ENCODE measurements at places on chromosomes 6 and 20.

- DNase-seq, result no peak
Observed at GRCh38 chr6:39421383-39422225, 99.1 kb upstream of the KCNK16 start.

DNA sequence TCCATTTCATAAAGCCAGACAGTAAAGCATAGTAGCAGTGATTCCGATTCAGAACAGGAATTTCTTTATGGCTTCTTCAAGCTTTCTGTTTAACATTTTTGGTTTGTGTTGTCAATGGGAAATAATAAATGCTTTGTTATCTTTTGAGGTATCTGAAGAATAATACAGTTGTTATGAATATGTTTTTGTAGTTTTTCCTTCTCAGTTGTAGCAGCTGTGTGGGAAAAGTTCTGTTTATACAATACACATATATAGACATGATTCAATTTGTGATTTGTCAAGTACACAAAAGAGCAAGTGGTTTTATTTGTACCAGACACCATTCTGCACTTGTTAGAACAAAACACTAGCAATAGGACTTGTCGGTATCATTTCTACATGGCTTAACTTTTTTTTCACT lies 96.6 kb downstream of the CDYL start:
- no peak for DNase-seq

GRCh38 chr20:4059606-4060005 lies 44.2 kb upstream of the RNF24 start:
- DNase-seq, result no peak

GRCh38 chr20:10524034-10524476 lies 89.0 kb downstream of the SLX4IP start:
- DNase-seq, result peak; percentile 68

GRCh38 chr6:80872199-80872950 lies 765.9 kb downstream of the BCKDHB start:
- DNase-seq, result no peak

DNA sequence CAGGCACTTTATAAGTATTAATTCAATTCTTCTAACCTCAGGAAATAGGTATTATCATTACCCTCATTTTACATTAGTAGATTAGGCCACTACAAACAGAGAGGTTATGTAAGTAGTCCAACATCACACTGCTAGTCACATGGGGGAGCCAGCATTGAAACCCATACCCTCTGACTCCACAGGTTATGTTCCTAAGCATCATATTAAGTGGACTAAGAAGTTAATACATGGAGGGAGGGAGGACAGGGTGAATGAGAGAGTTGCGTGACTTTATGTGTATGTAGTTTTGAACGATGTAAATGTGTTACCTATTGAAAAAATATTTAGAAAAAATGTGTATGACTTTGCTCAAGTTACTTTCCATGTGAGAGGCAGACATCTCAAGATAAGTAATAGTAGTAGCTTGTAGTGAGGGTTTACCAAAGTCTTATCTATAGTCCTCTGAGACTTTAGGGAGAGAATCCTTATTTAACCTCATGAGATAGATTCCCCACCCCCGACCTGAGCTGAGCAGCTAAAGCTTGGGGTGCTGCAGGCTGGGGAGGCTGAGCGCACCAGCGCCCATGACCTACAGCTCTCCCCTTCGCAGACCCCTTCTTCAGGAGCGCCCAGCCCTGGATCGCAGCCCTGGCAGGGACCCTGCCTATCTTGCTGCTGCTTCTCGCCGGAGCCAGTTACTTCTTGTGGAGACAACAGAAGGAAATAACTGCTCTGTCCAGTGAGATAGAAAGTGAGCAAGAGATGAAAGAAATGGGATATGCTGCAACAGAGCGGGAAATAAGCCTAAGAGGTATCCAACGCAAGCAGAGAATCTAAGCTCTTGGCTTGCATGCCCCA lies 7.5 kb downstream of the BTN3A2 start:
- DNase-seq, result no peak

DNA sequence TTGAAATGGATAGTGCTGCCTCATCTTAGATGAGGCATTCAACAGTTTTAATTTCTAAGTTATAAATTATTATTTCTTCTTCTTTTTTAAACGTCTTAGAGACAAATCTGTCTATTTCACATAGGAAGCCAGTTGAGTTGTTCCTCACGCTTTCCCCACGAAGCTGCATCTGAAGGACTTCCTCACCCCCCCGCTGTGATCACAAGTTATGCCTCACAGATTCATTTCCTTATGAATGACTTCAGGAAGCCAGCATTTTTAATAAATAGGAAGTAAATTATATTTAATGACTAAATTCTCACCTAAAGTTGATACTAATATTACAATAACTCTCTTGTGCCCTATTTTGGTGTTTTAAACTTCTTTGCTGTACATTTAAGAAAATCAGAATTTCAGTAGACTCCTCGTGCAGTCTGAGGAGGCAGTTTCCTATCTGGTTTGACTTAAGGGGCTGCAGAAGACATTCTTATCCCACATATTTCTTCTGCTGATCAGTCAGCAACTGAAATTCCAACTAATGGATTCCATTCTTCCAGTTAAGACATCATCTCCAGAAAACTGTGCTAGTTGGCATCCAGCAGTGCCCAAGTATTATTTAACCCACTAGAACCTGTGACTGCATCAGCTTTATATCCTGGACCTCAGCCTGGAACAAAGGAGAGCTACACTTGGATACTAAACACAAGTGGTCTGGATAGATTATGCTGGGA lies 182.7 kb upstream of the CCN2 start:
- no peak for DNase-seq

DNA sequence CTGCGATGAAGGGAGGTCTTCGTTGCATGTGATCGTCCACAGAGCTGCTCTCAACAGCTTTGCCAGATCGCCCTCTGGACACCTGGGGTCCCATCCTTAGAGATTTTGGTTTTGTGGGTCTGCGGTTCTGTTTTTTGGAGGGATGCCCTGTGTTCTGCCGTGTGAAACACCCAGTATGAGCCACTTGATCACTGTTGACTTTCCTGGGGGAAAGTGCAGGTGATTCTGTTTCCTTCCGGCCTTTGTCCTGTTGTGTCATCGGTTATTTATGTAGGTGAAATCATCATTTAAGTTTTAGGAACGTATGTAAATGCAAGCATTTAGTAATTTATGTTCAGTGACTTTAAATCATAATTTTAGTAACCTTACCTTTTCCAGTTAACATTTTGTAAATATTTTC lies 56.4 kb upstream of the SLC22A1 start:
- DNase-seq, result no peak

DNA sequence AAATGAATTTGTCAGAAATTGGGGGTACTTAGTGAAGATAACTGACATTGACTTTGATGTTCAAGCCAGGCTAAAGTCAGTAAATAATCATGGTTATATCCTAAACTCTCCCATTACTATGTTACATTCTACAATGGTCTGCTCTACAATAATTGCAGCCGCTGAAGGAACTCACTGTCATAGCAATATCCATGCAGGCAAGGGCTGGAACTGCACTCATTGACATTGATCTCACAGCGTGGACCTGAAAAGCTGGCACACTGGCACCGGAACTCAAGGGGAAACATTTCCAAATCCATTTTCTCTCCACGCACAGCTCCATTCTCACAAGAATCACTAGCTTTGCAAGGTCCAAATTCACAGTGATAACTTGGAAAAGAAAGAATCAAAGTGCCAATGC lies 702.7 kb downstream of the EYS start:
- no peak for DNase-seq

- no peak for DNase-seq
Observed at GRCh38 chr6:168834042-168834587, 393.1 kb downstream of the SMOC2 start.

DNA sequence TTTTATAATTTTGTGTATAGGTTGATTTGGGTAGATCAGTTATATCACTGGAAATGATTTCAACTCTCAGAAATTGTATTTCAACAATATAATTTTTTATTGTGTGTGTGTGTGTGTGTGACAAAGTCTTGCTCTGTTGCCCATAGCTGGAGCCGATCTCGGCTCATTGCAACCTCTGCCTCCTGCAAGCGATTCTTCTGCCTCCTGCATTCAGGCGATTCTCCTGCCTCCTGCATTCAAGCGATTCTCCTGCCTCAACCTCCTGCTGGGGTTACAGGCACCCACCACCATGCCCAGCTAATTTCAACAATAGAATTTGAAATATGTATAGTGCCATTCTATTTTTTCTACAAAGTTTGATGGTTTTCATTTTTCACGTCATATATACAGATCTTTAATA lies 24.1 kb downstream of the AFDN start:
- DNase-seq, result no peak

DNA sequence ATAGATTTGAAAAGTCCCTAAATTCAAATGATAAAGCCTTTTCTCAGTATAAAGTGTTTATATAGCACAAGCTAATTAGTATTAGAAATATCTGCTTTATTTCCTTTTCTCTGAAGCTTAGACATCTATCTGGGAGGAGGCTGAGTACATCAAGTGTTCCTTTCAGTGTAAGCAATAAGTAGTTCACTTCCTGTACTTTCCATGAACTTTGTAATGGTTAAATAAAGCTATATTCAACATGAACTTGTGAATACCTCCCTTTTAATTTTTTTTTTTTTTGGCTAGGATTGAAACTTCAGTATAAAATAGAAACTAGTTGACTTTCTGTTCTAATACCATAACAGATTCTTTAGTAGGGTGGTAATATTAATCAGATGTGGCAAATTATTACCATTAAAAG lies 190.9 kb downstream of the CENPW start:
- DNase-seq, result no peak

- no peak for DNase-seq
Observed at GRCh38 chr6:122671251-122671650, 61.0 kb downstream of the PKIB start.

GRCh38 chr6:146985111-146985510 lies 219.1 kb upstream of the STXBP5 start:
- DNase-seq, result peak; percentile 80

DNA sequence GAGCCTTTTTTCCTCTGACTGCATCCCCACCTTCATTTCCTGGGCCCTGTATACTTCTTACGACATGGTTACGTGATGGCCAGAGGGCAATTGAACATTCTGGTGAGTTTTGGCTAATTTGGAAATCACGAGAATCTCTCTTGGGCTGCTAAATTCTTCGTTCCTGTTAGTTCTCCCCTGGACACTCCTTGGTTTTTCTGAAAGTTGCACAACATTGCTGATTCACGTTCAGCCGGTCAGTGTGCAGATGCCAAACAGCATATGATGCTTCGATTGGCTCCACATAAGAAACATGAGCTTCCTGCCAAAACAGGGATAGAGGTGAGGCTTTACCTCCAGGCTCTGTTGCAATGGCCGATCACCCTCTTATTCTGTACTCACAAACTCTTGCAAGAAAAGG lies 119.4 kb upstream of the LY86 start:
- no peak for DNase-seq

- peak; percentile 47 for DNase-seq
Observed at GRCh38 chr6:24536466-24536865, 41.7 kb downstream of the ALDH5A1 start.

DNA sequence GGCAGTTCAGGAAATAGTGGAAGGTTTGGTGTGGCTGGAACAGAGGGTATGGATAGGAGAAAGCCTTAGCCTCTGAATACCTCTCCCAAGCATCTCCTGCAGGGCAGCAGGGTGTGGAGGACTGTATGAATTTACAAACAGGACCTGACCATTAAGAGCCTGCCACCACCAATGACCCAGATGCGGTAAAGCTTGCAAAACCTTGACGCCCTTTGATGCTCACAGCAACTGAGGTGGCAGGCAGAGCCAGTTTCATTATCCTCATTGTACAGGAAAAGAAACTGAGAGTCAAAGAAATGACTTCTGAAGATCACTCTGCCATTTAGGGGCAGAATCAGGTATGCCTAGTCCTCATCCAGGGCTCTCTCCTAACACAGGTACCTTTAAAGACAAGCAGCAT lies 2.4 kb downstream of the HM13 start:
- DNase-seq, result no peak

DNA sequence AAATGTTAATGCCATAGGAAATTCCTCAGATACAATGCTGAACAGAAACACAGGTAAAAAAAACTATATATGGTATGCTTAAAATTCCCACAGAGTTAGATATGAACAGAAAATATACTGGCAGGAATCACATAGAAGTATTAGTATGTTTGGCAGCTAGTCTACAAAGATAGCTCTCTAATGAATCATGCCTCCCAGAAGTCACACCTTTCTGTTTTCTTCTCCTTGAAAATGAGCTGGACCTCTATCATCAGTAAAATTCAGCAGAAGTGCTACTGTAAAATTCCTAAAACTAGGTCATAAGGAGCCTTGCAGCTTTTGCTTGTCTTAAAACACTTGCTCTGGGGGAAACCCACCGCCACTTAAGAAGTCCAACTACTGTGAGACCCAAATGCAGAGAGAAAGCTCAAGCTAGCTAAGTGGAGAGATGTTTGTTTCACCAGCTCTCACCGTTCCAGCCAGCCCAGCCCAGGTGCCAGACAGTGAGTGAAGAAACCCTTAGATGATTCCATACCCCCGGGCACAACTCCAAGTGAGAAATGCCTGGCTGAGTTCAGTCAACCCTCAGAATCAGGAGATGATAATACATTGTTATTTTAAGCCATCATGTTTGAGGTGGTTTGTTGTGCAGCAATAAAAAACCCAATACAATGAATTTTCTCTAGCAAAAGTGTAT lies 43.0 kb downstream of the TSPYL4 start:
- no peak for DNase-seq

DNA sequence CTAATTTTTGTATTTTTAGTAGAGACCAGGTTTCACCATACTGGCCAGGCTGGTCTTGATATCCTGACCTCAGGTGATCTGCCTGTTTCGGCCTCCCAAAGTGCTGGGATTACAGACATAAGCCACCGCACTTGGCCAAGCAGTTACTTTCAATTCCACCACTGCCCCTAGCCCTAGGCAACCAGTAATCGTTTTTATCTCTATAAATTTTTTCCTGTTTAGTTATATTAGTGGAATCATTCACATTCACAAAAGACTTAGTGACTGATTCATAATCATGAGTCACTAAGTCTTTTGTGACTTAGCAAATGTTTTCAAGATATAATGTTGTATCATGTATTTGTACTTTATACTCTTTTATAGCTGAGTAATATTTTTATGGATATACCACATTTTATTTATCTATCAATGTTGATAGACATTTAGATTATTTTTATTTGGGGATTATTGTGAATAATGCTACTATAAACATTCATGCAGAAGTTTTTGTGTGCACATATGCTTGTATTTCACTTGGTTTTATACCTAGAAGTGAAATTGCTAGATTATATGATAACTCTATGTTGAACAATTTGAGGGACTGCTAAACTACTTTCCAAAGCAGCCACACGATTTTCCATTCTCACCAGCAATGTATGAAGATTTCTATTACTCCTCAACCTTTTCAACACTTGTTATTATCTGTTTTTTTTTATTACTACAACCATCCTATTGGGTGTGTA lies 421.4 kb upstream of the ID4 start:
- no peak for DNase-seq

- no peak for DNase-seq
Observed at GRCh38 chr20:63808964-63809674, 21.9 kb downstream of the ZBTB46 start.

DNA sequence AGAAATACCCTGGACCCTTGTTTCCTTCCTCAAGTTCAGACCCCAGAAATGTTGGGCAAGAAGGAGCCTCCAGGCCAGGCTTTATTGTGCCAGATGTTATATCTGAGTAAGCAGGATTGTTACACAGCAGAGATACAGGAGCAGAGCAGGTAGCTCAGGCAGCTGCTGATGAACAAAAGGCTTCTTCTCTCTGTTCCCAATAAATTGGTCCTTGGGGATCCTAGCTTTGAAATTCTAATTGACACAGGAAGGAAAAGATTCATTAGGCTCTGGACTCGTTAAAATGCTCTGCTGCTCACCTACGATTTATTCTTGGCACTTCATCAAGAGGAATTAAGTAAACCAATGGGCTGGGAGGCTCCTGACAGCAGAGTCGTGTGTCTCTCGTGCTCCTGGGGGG lies 54.2 kb downstream of the RALY start:
- DNase-seq, result no peak
